ENCODE measurements at places on chromosomes 6 and 20.

DNA sequence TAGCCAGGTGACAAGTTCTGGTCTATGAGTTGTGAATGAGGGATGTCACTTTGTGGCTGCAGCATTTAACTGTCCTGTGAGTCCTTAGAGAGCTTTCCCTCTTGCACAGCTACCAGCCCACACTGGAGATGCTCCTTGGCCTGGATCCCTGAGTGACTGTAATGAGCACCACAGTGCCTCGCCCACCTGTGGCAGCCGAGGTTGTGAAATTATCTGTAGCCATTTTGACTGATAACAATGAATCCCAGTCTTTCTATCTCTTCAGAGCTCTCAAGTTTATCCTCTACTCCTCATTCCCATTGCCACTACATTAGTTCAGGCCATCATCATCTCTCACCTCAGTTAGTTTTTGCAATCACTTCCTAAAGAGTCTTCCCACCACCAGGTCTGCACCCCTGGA, 41.3 kb upstream of the BEND3 start:
- no peak for DNase-seq

- no peak for DNase-seq
These were observed 13.8 kb downstream of the SPTLC3 start for GRCh38 chr20:13022401-13023155.

DNA sequence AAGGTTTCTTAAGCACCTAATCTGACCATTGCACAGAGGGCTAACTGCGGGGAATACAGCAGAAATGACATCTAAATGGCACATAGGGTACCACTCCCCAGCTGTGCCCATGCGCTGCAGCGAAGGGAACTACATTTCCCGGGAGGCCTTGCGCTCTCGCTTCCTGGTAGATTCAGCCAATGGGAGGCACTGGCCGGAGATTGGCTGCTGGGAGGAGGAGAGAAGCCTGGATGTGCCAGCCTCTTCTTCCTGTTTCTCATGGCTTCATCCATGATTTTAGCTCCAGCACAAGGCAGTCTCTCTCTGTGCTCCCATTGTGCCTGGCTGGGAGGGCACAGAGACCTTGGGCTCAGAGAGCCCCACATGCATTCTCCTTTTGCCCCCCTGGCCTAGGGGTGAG, 101.7 kb upstream of the FOXA2 start:
- no peak for DNase-seq

GRCh38 chr6:52139985-52140680, 46.0 kb upstream of the IL17A start:
- DNase-seq, result no peak

Measured in activated T-helper 9 cell treated with anti-CD3 and anti-CD28 coated beads, Interleukin-2, amount 50 U/mL, for 16 hours (primary cell).